ENCODE measurements at places on chromosomes 5 and 9.
A peak's percentile ranks its signal among the peaks of the same experiment; 100 is the strongest.

DNA sequence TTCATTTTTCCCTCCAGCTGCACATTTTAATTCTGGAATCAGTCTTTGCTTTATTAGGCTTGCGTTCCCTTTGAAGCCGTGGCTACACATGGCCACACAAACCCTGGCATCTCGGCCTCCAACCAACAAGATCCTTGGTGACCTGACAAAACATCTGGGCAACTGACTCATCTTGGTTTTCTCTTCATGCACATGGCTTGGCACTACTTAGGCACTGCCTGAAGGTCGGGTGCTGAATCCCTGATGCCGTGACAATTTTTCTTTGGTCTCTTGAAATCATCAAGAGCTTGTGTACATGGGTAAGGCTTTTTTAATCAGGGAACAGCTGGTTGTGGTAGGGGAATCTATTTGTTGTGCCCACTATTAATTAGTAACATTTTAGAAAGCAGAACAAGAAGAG lies 16.0 kb upstream of the PAPPA start:
- no peak for DNase-seq

DNA sequence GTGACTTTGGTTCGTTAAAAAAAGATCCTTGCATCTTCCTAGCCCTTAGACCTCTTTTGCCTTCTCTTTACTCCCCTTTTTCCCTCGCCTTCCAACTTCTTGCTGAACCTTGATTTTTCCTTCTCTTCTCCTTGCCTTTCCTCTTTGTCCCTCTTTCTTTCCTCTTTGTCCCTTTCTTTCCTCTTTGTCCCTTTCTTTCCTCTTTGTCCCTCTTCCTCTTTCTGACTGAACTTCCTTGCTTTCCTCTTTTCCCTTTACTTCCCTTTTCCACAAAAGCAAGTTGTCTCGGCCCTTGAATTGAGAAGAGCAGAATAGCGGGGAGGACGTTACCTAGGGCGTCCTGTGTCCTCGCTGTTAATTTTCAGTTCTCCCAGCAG lies 1.4 kb upstream of the MLLT3 start:
- no peak for DNase-seq

DNA sequence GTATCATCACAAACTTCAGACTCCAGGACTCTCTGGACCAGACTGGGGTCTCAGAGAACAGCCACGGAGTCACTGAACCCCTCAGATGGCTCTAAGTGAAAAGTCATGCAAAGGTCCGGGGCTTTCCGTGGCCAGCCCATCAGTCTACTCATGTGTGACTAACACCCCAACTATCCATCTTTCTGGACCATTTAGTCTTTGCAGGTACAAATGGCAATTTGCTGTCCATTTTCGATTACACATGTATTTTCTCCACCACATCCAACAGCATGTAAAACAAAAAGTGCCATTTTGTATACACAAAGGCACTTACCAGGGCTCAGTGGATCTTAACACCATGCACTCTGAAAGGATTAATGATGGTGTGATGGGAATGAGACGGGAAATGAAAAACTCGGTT lies 387.7 kb downstream of the BNC2 start:
- no peak for DNase-seq

- no peak for DNase-seq
Measured at GRCh38 chr5:163867738-163868137, 362.3 kb downstream of the MAT2B start.

DNA sequence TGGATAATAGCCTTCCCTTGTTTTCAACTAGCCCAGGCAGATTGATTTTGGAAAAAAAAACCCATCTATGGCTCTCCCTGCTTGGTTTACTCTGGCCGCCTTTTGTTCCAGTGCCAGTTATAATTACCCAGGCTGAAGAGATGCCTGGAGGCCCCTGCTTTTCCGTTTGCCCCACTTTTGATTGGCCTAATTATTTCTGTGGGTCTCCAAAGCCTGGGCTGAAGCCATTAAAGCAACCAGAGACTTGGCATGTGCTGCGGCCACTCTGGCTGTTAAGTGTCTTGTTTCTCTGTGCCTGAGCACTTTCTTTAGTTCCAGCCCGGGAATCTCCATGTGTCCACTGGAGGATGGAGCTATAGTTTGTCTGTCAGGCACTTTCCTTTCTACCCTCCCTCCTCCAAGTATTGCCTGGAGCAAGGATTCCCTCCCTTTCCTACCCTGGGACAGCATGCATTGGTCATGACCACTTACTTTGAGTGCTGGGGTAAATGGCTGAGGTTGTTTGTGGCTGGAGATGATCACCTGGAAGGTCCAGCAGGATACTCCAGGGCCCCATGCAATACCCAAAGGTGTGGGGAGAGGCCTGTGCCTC lies 105.1 kb upstream of the CTSL start:
- DNase-seq = no peak

- DNase-seq = peak; percentile 0
Measured at GRCh38 chr5:123035918-123036390, 571 bp downstream of the PPIC start.

- no peak for DNase-seq
Measured at GRCh38 chr5:126117044-126117443, 306.2 kb upstream of the GRAMD2B start.
